ENCODE measurements at places on chromosomes 2 and 18.

GRCh38 chr2:78109272-78109671 is 587.1 kb upstream of the LRRTM4 start:
- no peak for DNase-seq

GRCh38 chr2:61210332-61210981 is 48.5 kb downstream of the C2orf74 start:
- no peak for DNase-seq

DNA sequence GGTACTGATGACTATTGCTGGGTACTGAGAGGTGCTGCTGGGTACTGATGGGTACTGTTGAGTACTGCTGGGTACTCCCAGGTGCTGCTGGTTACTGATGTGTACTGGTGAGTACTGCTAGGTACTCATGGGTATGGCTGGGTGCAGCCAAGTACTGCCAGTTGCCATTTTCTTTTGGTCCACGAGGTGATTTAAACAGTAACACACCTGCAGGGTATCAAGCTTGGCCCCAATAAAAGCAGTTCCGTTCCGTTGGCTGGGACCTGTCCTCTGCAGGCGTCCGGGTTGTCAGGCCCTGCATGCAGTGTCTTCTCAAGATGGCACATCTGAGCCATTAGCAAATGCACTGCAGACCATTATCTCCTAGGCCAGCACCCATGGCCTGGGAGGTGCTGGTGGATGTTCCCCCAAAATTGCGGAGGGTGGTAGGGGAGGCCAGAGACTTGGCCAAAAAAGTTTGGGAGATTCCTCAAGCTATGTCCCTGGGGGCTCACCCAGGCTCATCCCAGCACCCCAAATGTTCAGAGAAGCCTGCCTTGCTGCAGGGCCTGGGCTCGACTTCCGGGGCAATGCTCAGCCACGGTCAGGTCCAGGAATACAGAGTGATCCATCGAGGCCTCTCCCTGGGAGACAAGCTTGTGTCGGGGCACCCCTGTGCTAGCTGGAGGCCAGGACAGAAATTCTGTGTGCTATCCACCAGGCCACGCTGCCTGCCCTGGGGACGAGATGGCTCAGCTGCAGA is 165.2 kb downstream of the TWIST2 start:
- no peak for DNase-seq

DNA sequence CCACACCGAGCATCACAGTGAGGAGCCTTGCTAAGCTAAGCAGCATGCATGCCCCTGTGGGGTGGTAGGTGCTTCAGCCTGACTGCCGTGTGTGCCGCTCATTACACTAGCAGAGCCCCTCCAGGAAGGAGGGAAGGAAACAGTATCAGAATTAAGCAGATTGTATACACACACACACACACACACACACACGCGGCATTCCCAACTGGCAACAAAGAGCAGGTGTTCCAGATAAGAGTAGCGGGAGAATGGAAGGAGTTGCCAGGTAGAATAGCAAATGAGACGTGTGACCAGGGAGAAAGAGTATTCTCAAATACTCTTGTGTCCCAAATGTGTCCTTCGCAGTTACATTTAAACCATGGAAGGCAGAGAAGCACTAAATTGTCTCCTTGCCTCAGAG is 47.6 kb upstream of the TTC39C start:
- no peak for DNase-seq

DNA sequence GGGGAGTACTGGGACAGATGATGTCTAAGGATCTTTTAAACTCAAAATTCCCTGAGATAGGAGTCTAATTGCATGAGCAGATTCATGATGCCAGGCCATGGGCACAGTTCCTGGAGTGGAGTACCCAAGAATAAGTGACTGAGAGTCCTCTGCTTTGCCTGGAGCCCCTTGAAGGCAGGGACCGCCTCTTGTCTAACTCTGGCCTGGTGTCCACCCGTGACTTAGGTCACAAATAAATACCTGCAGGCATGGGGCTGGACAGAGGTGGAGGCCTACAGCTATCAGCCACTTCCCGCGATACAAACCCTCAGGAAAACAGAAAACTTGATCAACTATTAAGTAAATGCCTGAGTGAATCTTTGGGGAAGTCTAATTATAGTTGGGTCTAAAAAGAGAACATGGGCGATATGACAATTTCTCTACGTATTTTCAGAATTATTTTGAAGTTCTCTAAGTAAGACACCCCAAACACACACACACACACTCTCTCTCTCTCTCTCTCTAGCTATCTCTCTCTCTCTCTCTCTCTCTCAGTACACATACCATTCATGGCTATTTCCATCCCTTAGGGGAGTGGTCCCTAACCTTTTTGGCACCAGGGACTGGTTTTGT is 1.8 kb upstream of the WIPF1 start:
- no peak for DNase-seq

DNA sequence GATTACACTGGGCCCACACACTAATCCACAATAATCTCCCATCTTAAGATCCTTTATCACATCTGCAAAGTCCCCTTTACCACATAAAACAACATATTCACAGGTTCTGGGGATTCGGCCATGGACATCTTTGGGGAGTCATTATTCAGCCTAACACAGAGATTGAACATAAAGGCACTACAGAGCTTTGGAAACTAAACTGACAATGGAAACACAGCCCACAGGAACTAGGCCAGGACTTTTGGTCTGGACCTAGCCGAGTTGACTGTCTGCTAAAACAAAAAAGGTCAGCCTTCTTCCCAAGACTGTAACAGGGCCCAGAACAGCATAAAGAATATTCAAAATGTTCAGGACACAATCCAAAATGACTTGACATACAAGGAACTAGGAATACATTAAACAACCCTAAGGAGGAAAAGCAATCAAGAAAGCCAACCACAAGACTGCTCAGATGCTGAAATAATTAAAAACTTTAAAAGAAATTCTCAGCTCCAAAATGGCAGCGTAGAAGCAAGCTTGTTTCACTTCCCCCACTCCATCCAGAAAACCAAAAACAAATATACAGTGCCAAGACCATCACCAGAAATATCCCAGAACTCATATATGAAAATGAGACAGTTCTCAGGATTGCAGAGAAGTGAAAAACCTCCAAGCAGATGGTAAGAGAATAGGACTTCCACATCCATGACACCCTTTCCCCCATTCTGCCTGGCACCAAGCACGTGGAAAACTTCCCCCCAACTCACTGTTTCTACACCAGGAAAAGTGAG is 207.8 kb downstream of the ATAD2B start:
- no peak for DNase-seq

GRCh38 chr18:73614812-73615211 is 532.8 kb downstream of the FBXO15 start:
- no peak for DNase-seq

- no peak for DNase-seq
Measured at GRCh38 chr18:40371673-40372072, 1583.4 kb upstream of the PIK3C3 start.

- DNase-seq, result no peak
Measured at GRCh38 chr18:58965291-58966004, 100.8 kb downstream of the ZNF532 start.

DNA sequence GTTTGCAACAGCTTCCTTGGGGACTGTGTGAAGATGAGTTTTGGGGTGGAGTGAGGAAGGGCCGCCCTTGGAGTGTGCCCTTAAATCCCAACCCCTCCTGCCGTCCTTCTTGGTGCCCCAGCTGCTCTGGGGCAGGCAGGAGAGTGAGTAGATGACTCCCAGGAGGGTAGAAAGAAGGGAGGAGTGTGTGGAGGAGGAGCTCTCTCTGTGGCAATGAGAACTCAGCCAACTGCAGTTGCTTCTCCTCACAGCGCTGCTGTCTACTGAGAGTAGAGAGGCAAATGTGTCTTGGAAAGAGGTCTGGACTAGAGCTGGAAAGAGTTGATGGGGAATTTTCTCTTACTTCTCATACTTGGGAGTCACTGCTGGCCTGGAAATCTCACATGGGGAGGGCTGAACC is 21.8 kb upstream of the SIX2 start:
- DNase-seq, result no peak

DNA sequence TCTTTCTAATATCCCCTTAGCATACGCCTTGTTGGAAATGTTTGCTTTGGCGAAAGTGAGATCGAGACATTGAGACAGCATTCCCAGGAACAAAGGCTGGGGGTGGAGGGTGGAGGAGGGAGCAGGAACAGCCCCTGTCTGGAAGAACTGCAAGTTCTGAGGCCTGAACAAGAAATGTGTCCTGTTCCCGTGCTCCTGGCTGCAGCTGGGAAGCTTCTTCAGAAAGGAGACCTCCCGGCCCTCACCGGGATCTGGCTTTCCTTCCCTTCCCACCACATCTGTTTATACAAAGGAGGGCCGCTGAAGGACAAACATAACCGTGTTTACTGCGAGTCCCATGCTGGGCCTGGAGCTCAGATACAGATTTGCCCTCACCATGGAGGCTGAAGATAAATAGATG is 35.9 kb downstream of the AFF3 start:
- no peak for DNase-seq

- DNase-seq, result no peak
Measured at GRCh38 chr2:43224571-43225092, 1.8 kb downstream of the ZFP36L2 start.

- DNase-seq, result peak; percentile 59
Measured at GRCh38 chr2:101823347-101823791, 125.9 kb downstream of the MAP4K4 start.

- DNase-seq, result no peak
Measured at GRCh38 chr18:3273042-3273441, 11.1 kb downstream of the MYL12B start.

GRCh38 chr2:66802877-66803276 is 368.0 kb downstream of the MEIS1 start:
- no peak for DNase-seq

- no peak for DNase-seq
Measured at GRCh38 chr2:185892484-185892883, 153.9 kb downstream of the FSIP2 start.

DNA sequence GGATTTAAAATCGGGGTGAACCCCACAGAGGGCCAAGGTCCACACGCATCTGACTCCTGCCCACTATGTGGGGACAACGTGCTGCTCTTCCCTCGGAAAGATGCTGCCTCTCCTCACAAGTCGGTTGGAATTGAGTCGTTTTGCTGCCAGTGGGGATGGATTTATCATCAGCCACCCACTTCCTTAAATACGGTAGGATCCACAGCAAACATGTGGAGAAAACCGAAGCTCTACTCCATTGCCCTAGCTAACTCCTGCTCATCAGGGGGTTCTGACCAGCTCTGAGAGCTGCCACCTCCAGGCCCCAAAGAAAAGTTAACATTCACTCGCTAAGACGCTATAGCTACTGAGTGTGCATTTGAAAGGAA is 80.9 kb downstream of the CHRNA1 start:
- no peak for DNase-seq

GRCh38 chr2:63993871-63994270 is 25.4 kb downstream of the VPS54 start:
- no peak for DNase-seq

DNA sequence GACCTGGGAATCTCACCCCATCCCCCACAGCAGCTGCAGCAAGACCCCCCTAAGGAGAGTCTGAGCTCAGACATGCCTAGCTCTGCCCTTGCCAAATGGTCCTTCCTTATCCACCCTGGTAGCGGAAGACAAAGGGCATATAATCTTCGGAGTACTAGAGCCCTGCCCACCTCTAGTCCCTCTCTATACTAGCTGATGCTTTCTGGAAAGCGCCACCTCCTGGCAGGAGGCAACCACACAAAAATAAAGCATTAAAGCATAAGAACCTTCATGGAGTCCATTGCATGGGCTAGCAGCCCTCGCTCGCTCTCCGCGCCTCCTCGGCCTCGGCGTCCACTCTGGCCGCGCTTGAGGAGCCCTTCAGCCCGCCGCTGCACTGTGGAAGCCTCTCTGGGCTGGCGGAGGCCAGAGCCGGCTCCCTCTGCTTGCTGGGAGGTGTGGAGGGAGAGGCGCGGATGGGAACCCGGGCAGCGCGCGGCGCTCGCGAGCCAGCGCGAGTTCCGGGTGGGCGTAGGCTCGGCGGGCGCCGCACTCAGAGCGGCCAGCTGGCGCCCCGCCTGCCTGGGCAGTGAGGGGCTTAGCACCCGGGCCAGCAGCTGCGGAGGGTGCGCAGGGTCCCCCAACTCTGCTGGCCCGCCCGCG is 941.2 kb downstream of the SUCLG1 start:
- no peak for DNase-seq

DNA sequence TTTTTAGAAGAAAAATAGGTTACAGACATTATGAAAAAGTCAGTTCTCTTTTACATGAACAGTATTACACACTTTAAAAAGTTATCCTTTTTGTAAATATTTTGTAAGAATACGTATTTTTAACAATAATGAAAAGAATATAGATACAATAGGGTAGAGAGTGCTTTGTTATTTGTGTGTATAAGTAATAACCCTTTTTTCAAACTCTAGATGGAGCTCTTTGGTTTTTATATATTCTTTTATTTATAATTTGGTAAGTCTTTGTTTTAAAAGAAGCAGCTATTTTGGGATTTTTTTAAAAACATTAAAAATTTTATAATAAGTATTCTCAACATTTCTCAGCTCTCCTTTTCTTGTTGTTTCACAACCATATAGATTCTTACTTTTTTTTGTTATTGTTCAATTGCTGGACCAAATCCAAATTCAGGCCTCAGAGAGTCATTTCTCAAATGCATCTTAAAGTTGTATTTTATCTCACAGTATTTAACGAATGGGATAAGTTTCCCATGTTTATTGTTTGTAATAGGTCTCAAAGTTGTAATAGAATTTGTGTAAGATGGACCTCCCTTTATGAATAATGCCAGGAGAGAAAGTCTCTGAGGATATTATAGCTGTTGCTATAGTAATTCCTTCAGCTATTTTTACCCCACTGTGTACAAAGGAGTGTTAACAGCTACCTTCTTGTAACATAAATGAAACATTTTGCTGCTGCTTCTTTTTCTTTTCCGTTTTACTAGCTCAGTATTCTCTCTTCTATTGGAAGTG is 46.4 kb downstream of the ACYP2 start:
- DNase-seq, result no peak

DNA sequence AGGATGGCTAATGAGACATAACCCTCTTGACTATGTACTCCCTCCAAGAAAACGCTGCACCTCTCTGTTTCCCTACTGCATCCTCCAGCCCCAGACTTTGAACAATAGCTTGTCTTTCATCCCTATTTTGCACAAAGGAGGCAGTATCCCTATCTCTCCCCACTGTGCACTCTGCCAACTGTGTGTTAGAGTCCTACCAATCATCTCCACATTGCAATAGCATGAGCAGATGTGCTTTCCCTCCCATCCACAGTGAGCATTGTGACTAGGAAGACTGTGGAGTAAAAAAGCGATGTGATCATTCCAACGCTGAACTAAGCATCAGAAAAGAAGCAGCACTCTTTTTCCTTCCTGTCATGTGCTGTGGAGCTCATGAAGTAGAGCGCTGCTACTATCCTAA is 206.3 kb upstream of the GULP1 start:
- DNase-seq, result no peak

- no peak for DNase-seq
Measured at GRCh38 chr2:150491943-150492342, 4.5 kb upstream of the RND3 start.

DNA sequence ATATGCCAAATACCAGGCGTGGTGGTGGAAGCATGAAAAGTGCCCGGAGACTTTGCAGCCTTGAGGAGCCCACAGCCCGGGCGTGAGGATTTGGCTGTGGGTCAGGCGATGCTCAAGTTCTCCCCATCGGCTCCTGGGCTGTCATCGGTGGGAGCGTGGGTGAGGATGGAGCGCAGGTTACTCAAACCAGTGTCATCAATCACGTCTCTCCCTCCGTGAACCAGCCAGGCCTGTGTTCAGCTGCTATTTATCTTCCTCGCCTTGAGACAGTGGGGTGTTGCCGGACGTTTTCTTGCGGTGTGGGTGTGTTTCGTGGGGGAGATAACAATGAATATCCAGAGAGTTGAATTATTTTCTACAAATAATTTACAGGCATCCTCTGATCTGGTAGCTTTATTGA is 317.6 kb downstream of the EIPR1 start:
- no peak for DNase-seq
